ENCODE measurements at places on chromosomes 7 and 10.

DNA sequence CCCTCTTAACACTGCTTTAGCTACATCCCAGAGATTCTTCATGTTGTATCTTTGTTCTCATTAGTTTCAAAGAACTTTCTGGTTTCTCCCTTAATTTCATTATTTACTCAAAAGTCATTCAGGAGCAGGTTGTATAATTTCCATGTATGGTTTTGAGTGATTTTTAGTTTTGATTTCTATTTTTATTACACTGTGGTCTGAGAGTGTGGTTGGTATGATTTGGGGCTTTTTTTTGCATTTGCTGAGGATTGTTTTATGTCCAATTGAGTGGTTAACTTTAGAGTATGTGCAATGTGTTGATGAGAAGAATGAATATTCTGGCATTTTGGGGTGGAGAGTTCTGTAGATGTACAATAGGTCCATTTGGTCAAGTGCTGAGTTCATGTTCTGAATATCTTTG lies 37.9 kb upstream of the CAPZA2 start:
- DNase-seq = no peak

DNA sequence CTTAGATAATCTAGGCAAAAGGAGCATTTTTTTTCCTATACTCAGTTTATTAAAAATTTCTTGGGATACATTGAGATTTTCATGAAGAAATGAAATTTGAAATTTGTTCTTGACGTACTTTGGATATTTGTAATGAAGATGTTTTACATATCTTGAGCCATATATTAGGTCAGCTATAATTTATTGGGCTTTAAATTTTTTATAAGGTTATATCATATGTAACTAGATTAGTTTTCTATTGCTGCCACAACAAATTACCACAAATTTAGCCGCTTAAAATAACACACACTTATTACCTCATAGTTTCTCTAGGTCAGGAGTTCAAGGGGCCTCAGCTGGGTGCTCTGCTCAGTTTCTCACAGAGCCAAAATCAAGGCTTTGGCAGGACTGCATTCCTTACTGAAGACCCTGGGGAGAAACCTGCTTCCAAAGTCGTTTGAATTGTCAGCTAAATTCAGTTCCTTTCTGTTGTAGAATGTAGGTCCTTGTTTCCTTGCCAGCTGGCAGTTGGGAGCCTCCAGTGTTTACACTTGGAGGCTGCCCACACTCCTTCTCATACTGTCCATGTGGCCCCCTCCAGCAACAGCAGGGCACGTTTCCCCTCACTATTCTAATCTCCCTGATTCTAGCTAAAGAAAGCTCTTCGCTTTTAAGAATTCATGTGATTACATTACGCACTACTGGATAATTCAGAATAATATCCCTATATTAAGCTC lies 42.6 kb upstream of the DNAH11 start:
- no peak for DNase-seq

DNA sequence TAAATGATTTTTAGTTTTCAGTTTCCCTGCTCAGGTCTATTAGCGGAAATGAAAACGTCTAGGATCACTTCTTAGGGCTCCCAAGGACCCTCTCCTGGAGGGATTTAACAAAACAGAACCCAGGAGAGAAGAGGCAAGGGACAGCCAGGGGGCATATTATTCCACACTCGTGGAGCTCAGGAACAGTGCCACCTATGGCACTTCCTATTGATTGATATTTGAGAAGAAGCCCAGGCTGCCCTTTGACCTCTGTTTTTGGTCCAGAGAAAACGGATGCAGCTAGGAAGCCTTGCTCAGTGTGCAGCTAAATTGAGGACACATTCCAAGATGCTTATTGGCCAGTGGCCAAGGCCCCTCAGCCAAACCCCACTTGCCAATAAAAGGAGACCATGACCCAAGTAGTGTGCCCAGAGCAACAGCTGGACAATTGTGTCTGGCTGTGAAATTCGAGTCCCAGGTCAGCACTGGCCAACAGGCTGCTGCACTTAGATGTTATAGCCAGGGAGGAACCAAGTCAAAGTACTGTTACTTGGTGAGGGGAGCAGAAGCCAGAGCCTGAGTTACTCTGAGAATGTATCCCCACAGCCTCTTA lies 24.0 kb upstream of the GPNMB start:
- DNase-seq = no peak

- DNase-seq = no peak
Measured at GRCh38 chr10:26903431-26904217, 42.9 kb upstream of the ABI1 start.

DNA sequence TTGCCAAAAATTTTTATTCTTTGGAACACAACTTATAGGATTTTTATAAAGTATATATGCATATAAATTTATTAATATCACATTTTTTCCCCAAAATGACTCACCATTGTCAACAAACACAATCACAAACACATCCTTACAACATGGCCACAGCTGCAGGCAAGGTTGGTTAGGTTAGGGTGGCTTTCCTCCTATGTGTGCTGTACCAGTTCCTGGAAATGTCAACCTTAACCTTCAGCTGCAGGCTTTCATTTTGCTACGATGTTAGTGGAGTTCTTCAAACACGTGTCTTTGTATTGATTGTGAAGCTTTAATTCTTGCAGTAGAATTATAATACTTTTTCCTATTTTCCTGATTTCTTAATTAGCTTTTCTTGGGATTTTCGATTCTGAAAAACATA lies 185.8 kb downstream of the PTEN start:
- DNase-seq = no peak

- DNase-seq = peak; percentile 70
Measured at GRCh38 chr10:29409241-29410054, 120.6 kb downstream of the LYZL1 start.

DNA sequence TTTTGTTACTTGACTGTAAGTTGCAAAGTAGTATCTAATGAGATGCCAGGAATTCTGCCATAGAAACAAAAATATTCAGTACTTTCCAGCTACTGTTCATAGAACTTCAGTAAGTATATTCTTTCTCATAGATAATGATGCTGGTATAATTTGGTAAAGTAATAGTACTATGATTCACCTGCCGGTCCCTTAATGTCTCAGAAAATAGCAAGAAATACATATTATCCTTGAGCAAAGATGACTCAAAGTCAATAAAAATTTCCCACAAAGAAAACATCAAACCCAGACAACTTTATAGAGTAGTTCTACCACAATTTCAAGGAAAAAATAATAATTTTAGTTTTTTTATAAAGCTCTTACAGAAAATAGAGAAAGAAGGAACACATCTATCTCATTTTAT lies 105.4 kb downstream of the EPDR1 start:
- no peak for DNase-seq

DNA sequence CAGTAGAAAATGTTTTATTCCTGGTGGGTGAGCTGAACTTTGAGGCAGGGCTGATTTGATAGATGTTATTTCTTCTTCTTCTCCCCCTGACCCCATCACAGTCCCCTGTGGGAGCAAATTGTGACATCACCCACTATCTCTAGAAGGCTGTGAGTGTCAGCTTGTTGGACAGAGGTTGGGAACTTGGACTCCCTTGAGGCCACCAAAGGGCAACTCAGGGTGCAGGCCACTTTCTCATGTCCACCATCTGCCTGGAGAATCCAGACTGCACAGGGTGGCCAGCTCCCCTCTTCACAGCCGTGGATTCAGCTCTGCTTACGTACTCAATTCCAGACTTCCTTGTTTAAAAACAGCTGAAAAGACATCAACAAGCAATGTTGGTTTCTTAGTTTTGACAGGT lies 103.0 kb downstream of the LRRC18 start:
- DNase-seq = no peak

GRCh38 chr10:128860574-128860973 lies 606.5 kb upstream of the MGMT start:
- DNase-seq = no peak

Data from hypothalamus (tissue), 51 donors.